ENCODE measurements at places on chromosomes 5 and 9.

GRCh38 chr5:157354800-157355199 lies 88.9 kb downstream of the CYFIP2 start:
- DNase-seq: no peak

DNA sequence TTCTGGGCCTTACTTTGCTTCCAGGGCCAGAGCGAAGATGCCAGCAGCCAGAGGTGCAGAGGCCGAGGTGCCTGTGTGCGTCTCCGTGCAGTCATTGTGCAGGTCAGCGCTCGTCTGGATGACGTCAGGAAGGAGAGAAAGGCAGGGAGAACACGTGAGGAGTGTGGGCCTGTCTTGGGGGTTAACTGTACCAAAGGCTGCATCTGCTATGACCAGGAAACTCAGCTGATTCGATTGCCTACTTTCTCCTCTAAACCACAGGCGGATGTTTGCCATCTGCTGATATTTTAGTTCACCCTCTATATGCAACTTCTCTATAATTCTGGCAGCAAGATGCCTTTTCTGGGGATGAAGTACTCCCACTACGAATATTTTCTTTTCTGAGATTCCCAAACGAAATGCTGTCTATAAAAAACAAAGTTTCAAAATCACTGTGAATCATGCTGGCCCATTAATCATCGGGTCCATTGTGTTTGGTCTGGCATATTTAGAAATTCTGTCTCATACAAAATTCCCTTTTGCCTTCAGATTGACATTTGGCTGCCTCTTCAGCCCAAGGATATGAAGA lies 24.8 kb downstream of the PCSK1 start:
- no peak for DNase-seq

GRCh38 chr5:60551829-60552228 lies 148.1 kb downstream of the DEPDC1B start:
- DNase-seq: no peak

GRCh38 chr5:134249469-134250379 lies 23.9 kb upstream of the PPP2CA start:
- no peak for DNase-seq

GRCh38 chr5:31130676-31131075 lies 62.8 kb upstream of the CDH6 start:
- no peak for DNase-seq

Measured in GM18507 (cell line).